ENCODE measurements at places on chromosomes 16 and 17.

GRCh38 chr17:48929812-48930165 is 14.9 kb downstream of the SNF8 start:
- no peak for DNase-seq

DNA sequence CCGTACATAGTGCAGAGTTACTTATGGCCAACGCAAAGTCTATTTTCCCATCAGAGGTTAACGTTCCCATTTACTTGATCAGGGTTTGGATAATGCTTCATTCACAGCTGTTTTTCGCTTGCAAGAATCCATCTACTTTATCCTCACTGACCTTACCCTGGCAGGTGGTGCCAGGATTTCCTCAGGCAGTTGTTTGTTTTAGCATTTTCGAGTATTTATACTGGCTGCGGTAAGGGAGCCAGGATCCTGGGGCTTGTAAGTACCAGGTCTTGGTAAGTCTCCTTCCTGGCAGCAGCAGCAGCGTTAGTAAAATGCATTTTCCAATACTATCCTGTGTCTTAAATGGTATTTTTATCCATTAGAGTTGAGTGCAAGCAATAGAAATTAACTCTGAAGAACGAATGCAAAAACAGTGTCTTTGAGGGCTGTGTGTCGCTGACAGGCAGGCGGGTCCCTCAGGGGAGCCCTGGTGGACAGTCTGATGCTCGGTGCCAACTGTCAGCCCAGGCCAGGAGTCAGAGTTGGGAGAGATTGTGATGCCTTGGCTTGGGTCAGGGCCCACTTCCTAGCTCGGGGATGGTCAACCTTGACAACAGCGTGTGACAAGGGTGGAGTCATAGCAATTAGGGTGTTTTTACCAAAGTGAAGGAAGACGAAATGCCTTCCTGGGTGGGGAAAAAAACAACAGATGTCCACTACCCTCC is 92.4 kb upstream of the HSBP1 start:
- no peak for DNase-seq

DNA sequence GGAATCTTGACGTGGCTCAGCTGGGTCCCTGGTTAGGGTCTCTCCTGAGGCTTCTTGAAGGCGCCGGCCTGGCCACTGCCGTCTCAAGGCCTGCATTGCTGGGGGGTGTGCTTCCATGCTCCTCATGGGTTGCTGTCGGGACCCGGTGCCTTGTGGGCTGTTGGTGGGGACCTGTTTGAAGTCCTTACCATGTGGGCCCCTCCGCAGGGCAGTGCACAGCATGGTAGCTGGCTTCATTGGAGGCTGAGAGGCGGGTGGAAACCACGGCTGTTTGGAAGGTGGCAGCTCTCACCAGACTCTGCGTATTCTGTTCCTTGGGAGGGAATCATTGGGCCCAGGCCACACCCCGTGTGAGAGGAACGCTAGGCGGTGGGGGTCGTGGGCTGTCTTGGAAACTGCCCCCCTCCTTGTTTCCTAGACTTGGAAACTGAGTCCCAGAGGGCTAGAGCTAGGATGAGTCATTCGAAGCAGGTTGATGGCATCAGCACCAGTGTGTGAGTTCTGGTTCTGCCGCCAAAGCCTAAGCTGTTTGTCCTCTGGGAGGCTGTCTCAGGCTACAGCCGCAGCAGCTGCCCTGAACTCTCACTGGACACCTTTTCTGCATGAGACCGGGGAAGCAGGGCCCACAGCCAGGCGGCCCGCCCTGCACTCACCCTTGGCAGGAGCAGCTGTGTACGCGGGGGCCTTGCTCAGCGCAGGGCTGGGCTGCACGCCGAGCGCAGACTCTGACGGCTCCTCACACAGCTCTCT is 35.2 kb downstream of the ZNF750 start:
- no peak for DNase-seq

DNA sequence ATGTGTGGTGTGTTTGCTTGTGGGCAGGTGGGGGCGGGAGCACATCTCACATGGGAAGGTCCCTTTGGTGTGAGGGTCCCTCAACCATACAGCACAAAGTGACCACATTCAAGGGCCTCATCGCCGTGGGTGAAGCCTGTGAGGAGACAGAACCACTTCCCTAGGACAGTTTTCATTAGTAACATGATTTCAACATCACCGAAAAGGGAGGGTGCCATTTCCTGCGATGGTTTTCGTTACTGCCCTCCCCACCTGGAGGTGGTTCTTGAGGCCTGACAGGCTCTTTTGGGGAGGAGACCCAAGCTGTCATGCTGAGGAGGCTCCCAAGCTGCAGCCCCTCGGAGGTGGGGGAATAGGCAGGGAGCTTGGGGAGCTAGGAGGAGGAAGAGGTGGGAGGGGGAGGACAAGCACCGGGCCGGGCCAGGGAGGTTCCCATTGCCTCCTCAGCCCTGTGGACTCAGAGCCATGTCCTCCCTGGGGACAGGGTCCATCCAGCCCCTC is 9.5 kb downstream of the CD300LB start:
- DNase-seq = no peak

- DNase-seq = no peak
These were observed 20.6 kb downstream of the QPRT start for GRCh38 chr16:29699324-29700219.

DNA sequence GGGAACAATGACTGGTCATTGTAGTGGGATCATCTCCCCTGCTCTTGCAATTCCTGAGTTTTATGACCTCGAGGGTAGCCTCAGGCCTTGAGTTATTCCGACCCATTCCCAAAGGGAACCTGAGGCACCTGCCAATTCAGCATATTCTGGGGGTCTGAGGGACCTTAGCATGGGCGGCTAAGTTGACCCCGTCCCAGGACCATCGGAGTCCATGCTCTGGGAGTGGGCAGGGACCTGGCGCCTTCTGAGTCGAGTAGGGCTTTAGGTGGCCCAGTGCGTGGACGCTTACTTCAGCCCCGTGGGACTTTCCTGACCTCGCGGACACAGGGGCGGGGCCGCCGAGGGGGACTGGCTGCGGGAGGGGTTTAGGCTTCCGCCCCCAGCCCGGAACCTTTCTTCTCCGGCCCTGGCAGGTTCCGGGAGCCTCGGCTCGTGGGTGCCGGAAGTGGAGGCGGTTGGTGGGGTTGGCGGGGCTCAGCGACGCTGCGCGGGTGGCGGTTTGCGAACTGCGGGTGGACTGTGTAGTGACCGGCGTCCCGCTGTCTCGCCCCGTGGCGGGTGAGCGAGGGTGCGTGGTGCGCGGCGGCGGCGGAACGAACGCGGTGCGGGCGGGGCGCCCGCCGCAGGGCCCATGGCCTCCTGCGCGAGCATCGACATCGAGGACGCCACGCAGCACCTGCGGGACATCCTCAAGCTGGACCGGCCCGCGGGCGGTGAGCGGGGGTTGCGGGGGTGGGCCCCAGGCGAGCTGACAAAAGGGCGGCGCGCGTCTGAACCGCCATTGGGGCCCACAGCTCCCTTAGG is at the start of gene EDC4:
Gene EDC4, plus strand, starts transcription at position 422 of the 804 bp plus-strand sequence. Its CDS starts 210 bp downstream, at position 632.
- DNase-seq = no peak

DNA sequence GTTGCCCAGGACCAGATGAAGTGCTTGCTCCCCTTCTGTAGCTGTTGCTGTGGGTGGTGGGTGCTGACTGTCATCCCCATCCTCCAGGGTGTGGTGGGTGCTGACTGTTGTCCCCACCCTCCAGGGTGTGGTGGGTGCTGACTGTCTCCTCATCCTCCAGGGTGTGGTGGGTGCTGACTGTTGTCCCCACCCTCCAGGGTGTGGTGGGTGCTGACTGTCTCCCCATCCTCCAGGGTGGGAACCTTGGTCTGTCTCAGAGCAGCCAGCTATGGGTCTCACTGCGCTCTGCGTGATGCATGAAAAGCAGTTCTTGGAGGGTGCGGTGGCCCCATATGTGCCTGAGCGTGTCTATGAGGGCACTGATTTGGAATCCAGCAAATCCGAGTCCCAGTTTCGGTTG is 163.8 kb downstream of the RPTOR start:
- no peak for DNase-seq

- DNase-seq = no peak
These were observed 113.7 kb upstream of the RBFOX1 start for GRCh38 chr16:7218936-7219335.

DNA sequence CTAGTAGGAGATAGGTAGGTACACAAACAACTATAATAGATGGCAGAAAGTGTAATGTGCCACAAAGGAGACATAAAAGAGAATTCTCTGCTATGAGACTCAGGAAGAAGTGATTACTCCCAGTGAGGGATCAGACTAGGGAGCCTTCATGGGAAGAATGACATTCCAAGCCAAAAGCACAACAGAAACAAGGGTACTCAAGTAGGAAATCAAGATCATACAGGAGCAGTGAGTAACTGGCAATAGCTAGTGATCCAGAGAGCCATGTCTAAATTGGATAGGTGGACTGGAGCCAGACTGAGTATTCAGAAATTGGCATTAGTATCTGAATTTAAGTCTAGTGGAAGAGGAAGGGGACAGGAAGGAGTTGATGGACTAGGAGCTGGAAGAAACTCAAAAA is 10.7 kb downstream of the RFFL start:
- no peak for DNase-seq

- DNase-seq = no peak
These were observed 144.6 kb downstream of the DNAH9 start for GRCh38 chr17:11742886-11743285.

GRCh38 chr16:59305850-59306249 is 571.7 kb upstream of the GOT2 start:
- no peak for DNase-seq

DNA sequence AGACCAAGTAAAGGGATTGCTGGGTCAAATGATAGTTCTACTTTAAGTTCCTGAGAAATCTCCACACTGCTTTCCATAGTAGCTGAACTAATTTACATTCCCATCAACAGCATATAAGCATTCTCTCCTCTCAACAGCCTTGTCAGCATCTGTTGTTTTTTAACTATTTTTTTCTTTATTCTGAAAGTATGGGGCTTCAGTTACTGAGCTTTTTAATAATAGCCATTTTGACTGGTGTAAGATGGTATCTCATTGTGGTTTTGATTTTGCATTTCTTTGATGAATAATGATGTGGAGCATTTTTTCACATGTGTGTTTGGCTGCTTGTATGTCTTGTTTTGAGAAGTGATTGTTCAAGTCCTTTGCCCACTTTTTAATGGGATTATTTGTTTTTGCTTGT is 2.5 kb downstream of the KRTAP2-2 start:
- DNase-seq = no peak

DNA sequence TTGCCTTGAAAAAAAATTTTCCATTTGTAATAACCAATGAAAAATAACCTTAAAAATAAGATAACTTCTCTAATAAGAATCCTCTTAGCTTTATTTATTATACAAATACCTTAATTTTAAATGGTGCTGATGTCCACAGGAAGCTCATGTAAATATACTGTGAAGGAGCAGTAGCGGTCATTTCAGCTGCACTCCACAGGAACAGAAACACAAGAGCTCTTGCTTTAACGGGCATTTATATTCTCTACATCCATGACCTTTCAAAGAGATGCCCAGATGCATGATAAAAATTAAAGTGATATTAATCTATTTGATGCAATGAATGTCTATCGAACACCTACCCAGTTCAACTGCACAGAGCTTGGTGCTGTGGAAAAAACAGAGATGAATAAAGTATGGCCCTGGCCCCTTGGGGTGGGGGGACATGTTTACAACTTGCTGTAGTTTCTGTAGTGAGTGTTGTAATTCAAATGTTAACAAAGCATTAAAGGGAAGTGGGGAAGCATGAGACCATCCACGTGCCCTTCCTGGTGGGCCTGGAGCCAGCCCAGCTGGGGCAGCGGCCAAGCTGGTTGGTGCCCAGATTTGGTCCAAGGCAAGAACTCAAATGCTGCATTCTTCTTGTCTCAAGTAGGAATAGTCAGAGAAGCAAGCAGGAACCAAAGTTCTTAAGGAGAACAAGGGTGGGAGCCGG is 47.9 kb downstream of the IQCK start:
- no peak for DNase-seq

DNA sequence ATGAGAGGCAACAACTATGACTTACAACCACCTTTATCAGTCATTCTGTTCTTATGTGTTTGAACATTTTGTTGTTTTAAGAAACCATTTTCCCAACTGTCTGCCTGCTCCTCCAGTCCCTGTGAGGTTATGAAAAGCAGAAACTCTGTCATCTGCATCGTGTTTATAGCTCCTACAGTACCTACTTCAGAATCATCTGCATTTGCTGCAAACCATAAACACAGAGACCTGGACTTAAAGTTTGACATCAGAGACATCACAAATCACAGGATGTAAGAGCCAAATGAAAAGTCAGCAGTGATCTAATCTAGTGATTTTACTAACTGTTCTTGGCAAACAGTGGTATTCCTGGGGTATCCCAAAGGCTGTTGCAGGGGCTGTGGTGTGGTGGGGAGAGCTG is 55.2 kb downstream of the CDH11 start:
- no peak for DNase-seq

DNA sequence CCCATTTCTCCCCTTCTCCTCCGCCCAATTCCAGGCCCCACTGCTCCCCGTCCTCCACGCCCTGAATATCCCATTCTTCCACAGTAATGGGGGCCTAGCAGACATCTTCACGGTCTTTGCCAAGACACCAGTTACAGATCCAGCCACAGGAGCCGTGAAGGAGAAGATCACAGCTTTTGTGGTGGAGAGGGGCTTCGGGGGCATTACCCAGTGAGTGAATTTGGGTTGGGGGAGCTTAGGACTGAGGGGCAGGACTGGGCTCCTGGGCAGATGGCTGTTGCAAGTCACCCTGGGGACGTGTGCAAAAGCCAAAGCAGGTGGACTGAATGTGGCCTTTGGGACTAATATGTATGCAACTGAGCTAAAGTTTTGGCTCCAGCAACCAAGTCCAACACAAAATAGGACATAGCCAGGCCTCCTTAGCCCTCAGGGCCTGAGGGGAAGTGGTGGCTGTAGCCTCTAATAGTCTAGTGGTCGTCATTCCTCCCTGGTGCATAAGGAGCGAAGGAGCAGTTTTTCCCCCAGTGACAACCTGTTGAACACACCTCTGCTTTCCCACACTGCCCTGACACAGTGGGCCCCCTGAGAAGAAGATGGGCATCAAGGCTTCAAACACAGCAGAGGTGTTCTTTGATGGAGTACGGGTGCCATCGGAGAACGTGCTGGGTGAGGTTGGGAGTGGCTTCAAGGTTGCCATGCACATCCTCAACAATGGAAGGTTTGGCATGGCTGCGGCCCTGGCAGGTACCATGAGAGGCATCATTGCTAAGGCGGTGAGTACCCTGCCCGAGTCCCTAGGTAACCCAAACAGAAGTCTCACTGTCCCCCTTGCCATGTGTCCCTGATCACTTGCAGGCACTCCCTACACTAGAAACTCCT is 2.6 kb downstream of the ACADVL start:
- no peak for DNase-seq

GRCh38 chr16:84362471-84362941 is 5.8 kb upstream of the ATP2C2 start:
- DNase-seq = no peak
